ENCODE measurements at places on chromosomes 7 and 10. TPM values are rescaled to one million over a fixed set of nuclear protein-coding genes. Genes with fewer than 3 reads are reported as not detected.

MYPN gene
- total RNA-seq, result 118 TPM

GRCh38 chr7:14483663-14484062, 418.9 kb downstream of the DGKB start:
- DNase-seq, result no peak

- DNase-seq, result no peak
These were observed 74.4 kb downstream of the ANK3 start for GRCh38 chr10:60315311-60315710.

SLC26A4 gene
- not detected for total RNA-seq

VENTX gene
- total RNA-seq, result 0.13 TPM

DNA sequence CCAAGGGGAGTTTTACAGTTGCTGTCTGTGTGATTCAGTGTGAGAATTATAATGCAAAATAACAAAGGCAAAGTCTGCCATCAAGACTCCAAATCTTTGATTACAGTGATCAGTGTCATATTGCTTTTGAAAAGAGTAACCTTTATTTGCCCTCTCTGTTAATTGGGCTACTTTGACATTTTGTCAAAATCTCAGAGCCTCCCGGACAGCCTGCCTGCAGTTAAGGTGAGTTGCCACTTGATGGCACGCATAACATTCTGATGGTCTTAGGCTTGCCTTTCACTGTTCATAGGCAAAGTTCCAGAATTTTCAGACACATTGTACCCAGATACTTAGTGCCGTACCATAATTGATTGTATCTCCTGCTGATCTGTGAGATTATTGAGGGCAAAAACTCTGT, 253.5 kb downstream of the ABCA13 start:
- no peak for DNase-seq

GRCh38 chr7:16711730-16712129, 41.8 kb upstream of the TSPAN13 start:
- no peak for DNase-seq

- DNase-seq, result no peak
These were observed 234.5 kb downstream of the AHR start for GRCh38 chr7:17532861-17533404.

DNA sequence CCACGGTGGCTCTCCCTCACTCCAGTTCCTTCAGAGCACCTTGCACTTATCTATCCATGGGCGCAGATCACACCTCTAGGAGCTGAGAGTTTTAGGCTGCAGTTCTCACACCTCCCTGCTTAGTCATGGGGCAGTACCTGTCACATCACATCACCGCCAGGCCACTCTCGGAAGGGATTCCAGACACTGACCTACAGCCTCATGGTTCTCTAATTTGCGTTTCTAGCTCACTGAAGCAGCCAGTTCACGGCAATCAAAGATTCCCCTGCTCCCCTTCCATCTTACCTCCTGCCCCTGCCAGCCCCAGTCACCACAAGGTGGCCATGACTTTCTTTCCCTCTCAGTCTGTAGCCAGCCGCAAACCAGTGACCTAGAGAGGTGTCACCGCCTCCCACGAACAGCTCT, 34.2 kb downstream of the ADRB1 start:
- no peak for DNase-seq

- peak; percentile 39 for DNase-seq
These were observed 8.0 kb downstream of the KLF6 start for GRCh38 chr10:3776796-3777571.

- no peak for DNase-seq
These were observed 70.9 kb upstream of the COL1A2 start for GRCh38 chr7:94323844-94324243.

DNA sequence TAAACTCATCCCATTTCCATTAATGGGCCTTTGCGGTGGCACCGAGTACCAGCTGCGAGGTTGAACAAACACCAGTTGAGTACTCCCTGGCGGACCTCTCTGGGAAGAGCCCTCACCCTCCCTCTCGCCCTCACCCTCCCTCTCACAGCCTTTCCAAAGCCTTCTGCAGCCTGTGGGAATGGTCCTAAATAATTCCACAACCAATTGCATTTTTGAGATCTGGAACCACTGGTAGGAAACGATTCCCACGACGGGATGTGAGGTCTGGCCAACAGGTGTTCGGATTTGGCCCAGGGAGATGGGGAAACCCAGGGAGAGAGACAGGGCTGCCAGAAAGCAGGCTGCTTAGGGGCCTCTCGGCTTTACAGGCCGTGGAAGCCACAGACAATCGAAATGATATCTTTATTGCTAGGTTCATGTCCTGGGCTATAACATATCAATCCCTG, 5.3 kb downstream of the PTF1A start:
- DNase-seq, result no peak

CLEC2L gene
- total RNA-seq, result 0.18 TPM

GRCh38 chr10:76866841-76867586, 770.6 kb downstream of the KCNMA1 start:
- DNase-seq, result no peak

MRLN gene
- 172 TPM for total RNA-seq

GRCh38 chr10:8927705-8928104, 873.2 kb downstream of the GATA3 start:
- DNase-seq, result no peak

TMEM225B gene
- total RNA-seq, result not detected

GRCh38 chr7:137446025-137446424, 102.5 kb upstream of the PTN start:
- DNase-seq, result no peak

GRCh38 chr7:104791080-104791479, 222.9 kb upstream of the KMT2E start:
- no peak for DNase-seq

DNA sequence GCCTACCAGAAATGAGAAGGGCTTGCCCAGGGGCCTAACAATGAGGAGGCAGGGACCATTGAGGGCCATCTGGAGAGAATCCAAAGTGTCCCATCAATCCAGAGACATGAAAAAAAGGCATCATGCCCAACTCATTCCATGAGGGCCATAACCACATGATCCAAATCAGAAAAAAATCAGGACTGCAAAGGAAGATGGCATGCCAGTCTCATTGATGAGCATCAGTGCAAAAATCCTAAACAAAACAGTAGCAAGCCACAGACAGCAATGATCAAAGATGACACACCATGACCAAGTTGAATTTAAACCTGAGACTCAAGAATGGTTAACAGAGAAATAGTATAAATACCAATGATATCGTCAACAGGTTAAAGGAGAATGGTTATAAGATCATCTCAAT, 7.0 kb upstream of the CYP3A4 start:
- no peak for DNase-seq

DNA sequence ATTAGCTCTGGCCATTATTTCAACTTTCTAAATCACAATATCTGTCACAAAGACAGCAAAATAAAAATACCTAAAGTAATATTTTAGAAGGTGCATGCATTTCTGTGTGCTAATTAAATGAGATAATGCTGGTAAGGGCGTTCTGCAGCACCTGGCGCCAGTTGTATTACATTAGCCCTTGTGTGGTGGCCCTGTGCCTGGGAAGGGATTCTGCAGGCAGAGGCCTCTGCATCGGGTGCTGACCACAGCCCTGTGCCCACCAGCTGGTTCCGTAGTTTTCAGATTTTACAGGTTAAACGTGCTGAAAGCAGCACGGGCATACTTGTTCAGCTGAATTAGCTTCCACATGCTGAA, 157.7 kb upstream of the PRKCQ start:
- DNase-seq, result peak; percentile 22

DNA sequence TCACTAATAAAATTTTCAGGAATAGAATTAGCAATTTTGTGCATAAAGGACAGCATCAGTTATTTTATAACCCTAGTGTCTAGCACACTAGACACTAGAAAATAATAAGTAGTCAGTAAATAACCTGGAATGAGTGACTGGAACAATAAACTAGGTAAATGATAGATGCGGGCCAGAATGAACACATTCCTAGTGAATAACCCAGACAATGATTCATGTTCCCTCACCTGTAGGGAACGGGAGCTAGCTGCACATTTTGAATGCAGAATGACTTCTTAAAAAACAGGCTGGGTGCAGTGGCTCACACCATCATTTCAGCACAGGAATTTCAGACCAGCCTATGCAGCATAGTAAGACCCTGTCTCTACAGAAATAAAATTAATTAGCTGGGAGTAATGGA, 3.2 kb upstream of the ATOH7 start:
- no peak for DNase-seq

GRCh38 chr7:97798046-97799019, 66.4 kb downstream of the TAC1 start:
- no peak for DNase-seq

GRCh38 chr7:2164646-2165045, 68.1 kb downstream of the MAD1L1 start:
- DNase-seq, result no peak

EBF3 gene
- total RNA-seq, result 8.0 TPM

DNA sequence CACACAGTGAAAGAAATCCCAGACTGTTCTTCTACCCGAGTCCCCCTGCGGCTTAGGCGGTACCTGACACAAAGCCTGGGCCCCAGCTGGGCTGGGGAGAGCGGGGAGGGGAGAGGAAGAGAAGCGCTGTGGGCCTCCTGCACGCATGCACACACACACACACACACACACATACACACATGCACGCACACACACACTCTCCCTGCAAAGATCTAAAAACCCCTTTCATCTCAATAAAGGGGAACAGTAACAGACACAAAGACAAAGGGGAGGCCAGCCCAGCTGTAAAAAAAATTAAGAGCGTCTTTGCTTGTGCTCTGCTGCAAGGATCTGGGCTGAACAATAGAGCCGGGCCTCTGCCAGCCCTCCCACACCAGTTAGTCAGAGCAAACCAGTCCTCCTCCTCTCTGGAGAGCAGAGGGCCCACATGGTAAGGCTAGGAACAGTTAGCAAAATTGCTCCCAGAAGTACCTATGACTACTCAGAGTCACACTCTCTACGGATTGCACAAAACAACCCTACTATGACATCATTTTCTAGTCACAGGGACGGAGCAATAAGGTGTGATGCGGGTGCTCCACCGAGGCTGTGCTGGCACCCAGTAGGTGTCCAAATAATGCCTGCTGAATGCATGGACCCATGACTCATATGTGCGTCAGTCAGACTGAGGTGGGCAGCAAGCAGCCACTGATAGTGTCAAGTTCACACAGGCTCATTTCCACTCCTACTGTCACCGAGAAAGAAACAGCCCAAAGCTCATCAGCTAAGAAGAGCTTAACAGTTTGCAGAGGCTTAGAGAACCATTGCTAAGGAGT, 9.2 kb downstream of the ITPRIP start:
- peak; percentile 81 for DNase-seq

GRCh38 chr7:137967143-137968018, 34.5 kb downstream of the CREB3L2 start:
- DNase-seq, result no peak

GRCh38 chr10:79107736-79108264, 39.0 kb downstream of the ZMIZ1 start:
- DNase-seq, result no peak

PCLO gene
- 0.05 TPM for total RNA-seq

TYW1B gene
- 6.0 TPM for total RNA-seq

GRCh38 chr10:60898321-60898720, 45.7 kb downstream of the RHOBTB1 start:
- DNase-seq, result no peak

MBL2 gene
- 0.07 TPM for total RNA-seq

GRCh38 chr7:12670000-12670729, 17.3 kb upstream of the ARL4A start:
- no peak for DNase-seq

DNA sequence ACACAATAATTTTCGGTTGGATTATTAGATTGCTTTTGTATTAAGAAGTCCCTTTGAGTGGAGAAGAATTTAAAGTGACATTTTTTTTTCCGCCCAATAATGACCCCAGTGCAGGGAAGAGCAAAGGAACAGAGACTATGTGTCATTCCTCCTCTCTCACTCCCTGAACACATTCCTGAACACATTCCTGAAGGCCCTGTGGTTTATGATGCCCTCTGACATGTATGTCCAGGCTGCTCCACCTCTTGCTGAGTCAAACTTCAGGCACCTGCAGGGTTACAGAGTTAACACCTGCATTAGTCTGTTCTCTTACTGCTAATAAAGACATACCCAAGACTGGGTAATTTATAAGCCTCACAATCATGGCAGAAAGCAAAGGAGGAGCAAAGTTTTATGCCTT, 704.0 kb upstream of the LRRN3 start:
- DNase-seq, result no peak

LIPA gene
- 10.2 TPM for total RNA-seq

DNA sequence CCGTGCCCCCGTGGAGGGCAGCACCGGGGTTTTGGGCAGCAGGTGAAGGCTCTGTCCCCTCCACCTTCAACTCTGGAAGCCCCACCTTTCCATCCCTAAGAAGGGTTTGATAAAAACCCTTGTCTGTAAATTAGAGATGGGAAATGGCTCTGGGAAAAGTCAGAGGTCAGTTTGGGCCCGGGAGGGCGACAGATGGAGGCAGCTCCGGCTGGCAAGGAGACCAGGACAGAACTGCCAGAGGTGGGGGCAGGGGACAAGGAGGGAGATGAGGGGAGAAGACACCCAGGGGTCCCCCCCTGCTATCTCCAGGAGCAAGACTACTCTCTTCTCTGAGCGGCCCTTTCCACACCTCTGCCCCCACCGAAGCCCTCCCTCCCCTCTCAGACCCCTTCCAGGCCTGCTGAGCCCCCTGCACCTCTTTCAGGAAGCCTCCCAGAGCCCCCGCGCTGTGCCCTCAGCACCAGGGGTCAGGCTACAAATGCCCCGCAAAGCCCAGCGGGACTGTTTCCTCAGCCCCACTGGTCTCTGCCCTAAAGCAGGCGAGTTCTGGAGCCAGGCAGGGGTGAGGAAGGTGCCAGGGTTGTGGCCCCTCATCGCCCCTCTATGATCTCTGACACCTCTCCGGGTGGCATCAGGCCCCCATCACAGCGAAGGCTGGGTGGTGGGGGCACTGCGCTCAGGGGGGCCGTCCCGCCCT, 980 bp upstream of the SH2B2 start:
- no peak for DNase-seq

GRCh38 chr7:8639668-8640067, 206.3 kb downstream of the NXPH1 start:
- no peak for DNase-seq

DCLRE1C gene
- 3.2 TPM for total RNA-seq

DNA sequence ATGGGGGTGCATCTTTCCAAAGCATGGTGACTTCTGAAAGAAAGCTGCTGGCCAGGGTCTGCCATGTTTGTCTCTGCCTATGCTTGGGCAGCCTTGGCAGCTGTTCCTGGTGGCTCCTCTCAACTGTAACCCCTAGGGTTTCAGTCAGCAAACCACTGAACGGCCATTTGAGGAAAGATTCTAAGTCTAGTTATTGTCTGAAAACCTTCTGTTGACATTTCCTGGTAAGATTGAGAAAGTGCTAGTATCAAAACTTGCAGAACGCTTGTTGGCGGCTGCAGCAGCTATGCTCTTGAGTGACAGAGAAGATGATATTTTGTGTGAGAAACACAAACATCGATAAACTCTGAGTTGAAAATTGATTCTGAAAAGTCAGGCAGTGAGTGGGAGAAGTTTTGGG, 523.1 kb downstream of the LRMDA start:
- DNase-seq, result no peak

CYP2E1 gene
- 3.3 TPM for total RNA-seq

DNA sequence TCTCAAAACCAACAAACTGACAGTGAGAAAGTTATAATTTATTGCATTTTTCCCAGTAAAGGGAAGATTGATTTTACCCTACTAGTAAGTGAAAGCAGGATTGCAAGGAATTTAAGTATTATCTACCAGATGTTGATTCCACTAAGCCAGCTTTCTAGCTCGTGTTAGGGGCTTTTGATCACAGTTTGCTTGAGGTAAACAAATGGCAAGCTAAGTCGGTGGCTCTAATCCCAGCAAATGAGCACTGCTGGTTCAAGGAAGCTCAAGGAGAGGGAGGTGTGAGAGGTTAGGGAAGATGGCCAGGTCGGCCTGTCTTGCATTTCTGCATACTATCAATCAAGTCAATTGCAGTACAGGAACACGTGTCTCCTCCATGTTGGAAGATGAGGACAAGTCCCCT, 448.7 kb upstream of the POM121L12 start:
- DNase-seq, result no peak

ARPC1A gene
- 37.0 TPM for total RNA-seq
